CD4-positive, alpha-beta memory T cell (primary cell): ENCODE measurements at places on chromosomes 5 and 9.

DNA sequence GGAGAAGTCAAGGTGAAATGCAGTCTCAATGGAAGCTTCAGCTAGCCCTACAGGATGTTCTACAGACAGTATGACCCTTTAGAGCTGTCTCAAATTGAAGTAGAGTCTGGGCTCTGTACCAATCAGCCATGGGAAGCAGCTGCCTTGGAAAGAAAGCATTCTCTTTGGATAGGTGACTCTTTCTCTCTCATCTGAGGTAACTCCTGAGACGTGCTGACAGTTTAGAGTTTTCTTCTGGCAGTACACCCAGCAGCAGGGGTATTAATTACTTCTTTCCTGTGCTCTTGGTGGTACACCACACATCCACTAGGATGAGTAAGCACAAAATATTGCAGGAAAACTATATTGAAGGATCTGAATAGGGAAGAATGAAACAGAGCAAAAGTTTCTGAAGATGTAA is 329.6 kb upstream of the RGMB start:
- no peak for DNase-seq

DNA sequence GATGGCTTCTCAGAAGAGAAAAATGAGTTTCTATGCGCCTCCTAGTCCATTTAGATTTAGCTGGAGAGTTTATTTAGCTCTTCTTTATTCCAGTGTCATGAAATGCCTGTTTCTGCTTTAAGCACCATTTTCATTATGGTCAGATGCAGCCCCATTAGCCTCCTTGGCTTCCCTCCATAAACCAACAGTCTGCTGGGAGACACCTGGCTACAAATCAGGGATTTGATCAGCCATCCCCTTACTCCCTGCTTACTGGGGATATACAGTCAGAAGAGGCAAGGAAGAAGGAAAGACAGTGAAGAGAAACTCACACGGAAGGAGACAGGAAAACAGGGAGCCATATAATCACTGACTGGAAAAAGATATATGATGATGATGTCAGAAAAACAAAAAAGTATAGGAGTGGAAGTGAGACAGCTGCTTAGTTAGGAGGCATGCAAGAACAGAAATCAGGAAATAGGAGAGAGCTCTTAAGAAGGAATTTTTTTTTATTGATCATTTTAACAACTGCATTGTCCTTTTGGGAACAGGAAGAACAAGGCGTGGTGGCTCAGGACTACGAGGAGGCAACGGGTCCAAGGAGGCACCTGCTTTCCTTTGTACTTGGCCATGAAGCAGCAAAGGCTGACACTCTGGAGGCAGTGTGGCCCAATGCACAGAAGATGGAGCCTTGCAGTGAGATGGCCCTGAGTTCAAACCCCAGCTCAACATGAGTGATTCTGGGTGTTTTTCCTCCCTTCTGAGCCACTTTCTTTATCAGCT is 56.1 kb downstream of the MED27 start:
- no peak for DNase-seq

DNA sequence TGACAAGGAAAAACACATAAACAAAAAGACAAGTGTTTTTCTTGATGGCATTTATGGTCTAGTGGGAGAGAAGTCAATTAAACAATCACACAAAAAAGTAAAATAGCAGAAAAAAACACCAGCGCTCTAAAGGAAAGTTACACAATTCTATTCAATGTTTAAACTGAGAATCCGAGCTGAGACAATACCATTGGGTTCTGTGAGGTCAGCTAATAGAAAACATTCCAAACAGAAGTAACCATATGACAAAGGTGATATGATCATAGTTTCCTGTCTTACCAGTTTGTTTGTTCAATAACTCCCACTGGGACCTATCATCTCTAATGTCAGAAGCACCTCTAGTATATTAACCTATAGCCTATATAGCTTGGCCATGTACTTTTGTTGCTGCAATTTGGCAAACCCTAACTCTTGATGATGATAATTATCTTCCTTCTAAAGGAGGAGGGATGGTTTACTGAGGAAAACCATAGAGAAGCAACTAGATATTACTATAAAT is 1030.0 kb downstream of the CDH12 start:
- DNase-seq, result no peak

GRCh38 chr5:43043400-43043756 is 3.3 kb upstream of the ANXA2R start:
- DNase-seq, result no peak

DNA sequence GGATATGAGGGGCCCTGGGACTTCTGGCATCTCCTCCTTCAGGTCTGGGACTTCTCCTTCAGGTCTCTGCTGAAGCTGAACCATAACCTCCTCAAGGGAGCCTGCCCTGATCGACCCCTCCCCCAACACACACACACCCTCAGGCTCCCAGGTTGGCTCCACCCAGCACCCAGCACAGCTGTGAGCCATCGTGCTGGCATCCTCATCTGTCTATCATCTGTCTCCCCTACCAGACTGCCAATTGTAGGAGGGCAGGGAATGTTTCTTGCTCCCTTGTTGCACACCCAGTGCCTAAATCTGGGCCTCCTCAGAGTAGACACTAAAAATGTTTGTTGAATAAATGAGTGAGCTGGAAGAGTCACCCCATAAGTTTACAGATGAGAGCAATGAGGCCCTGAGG is 71.4 kb downstream of the LRSAM1 start:
- DNase-seq, result no peak

- DNase-seq, result no peak
These were observed 3.5 kb downstream of the ELAVL2 start for GRCh38 chr9:23822261-23823169.

- no peak for DNase-seq
These were observed 4.9 kb downstream of the TIGD6 start for GRCh38 chr5:149995385-149996204.
